ENCODE measurements at places on chromosomes 5 and 9.

DNA sequence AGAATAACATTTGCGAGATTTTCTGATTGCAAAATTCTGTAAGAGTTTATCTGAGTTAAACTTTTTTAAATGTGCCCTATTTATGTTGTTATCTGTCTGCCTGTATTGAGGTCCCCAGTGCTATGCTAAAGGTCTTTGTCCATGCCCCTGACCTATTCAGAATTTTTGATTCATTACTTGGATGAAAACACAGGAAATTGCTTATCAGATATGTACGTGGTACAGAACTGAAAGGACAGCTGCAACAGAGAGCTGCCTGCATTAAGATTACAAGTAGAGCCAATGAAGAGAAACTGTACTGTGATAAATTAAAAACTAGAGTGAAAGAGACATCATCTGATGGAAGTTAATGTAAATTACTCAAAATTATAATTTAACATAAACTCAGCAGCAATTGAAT lies 408.8 kb downstream of the ADGRV1 start:
- DNase-seq: no peak

DNA sequence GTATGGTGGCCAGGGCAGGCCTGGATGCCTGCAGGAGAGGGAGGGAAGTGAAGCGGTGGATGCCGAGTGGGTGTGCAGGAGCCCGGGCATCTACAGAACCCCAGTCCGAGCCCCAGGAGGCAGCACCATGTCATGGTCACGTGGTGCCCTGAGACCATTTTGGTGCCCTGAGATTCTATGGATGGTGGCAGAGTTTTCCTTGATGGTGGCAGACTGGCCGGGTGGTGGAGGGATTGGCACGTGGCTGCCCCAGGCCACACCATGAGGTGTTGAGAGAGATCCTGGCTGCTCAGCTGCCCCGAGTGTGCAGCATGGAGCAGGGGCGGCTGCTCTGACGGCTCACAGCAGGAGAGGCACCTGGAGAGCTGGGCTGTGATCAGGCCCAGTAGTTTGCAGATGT lies 52.3 kb downstream of the SYK start:
- DNase-seq: no peak

GRCh38 chr5:168592014-168592368 lies 12.8 kb upstream of the PANK3 start:
- no peak for DNase-seq

DNA sequence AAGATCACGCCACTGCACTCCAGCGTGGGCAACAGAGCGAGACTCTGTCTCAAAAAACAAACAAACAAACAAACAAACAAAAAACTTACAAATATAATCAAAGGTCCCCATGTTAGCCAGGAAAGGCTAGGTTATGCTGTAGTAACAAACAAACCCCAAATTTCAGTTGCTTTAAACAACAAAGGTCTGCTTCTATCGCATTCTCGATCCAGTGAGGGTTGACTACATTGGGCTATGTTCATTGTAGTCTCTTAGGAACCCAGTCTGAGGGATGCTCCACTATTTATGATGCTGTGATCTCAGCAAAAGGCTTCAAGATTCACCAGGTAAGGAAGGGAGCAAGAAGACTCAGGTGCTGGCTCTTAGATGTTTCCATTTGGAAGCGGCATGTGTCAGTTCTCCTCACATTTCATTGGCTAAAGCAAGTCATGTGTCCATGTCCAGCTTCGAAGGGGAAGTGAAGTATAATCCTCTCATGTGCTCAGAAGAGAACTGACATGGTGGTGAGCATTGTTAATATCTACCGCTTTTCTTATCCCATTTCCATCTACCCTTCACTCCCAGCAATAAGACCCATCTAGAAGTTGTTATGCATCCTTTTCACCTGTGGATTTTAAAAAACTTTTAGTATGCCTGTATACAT lies 26.5 kb upstream of the NEK6 start:
- DNase-seq: no peak

DNA sequence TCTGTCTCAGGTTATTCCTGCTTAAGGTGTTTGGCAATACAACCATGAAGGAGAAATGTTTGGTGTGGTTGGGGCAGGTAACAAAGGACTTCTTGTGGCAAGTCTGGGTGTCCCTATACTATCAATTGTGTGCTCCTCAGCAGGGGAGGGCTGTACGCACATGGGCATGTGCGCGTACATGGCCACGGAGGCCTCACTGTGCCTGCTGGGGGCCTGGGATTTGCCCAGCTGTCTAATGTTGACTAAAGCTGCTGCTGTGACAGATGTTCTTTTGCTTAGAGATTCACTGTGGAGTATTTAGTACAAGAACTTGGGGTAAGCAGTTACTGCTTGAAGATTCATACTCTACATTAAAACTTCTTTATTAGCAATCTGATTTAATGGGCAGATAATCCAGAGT lies 97.5 kb downstream of the HSPA4 start:
- no peak for DNase-seq

DNA sequence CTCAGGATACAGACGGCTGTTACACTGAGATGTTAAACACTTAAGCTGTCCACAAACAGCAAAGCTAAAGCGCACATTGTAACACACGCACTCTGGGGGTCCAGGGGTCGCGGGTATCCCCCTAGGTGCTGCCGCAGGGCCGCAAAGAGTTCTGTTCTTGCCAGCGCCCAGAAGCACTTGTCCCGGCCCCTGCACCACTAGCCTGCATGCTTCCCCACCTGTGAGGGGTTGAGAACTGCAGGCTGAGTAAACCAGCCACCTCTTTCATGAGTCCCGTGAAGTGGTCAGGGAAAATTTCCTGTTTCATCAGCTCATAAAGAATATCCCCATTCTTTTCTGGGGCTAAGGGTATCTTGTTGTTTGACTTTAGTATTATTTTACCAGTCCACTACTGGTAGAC lies 154.4 kb upstream of the FBXL17 start:
- no peak for DNase-seq

- DNase-seq: no peak
These were observed 51.6 kb downstream of the AHRR start for GRCh38 chr5:372996-373709.

- DNase-seq: no peak
These were observed 640.0 kb downstream of the RAB3C start for GRCh38 chr5:59222687-59223511.

DNA sequence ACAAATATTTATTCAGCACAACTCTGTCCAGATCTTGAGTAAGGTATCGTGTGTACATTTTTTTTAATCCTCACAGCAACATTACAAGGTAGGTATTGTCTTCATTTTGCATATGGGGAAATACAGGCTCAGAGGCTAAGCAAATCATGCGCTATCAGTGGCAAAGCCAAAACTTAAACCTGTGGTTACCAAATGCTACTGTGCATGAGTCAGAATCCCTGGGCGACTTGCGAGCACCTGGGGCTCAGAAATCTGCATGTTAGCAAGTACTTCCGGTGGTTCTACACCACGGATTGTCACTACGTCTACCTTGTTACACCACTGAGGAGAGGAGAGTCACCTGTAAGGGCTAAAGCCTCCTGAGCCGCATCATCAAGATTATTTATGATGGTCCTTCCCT lies 21.3 kb downstream of the C5orf58 start:
- no peak for DNase-seq

DNA sequence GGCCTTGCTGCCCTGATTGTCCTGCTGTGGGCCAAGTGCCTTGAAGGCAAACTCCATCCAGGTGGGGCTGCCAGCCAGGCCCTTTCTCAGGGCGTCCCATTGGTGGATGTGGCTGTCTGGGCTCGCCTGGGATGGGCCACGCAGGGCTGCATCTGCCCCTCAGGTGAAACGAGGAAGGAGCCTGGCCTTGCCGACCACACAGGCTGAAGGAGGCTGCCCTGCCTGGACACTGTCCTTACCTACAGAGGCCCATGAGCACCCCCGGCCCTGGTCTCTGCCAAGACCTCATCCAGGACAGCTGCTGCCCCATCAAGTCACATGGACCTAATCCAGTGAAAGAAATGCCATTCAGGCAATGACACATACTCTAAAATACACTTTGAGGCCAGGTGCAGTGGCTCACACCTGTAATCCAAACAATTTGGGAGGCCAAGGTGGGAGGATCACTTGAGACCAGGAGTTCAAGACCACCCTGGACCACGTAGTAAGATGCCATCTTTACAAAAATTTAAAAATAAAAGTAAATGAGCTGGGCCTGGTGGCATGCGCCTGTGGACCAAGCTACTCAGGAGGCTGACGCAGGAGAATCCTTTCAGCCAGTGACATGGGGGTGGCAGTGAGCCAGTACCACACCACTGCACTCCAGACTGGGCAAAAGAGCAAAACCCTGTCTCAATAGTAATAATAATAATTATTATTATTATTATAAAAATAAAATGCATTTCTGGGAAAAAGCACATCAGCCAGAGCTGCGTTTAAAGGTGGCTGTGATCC lies 33.9 kb downstream of the PNPLA7 start:
- DNase-seq: no peak

DNA sequence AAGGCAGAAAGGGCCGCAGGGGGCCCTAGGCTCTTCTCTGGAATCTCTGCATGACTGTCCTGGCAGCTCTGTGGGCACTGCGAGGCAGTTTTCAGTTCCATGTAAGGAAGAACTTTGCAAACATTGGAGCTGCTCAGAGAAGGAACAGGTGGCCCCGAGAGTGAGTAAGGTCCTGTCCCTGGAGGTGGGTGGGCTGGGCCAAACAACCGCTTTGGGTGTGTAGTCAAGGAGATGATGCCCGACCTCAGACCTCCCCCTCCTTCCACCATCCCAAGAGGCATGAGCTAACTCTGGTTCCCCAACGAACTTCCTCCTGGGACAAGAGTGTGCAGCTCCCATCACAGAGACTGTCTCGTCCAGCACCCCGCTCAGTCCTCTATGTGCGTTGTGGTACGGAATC lies 20.5 kb downstream of the CSF1R start:
- DNase-seq: no peak

- no peak for DNase-seq
These were observed 74.9 kb downstream of the TAF11L14 start for GRCh38 chr5:17709011-17709710.

- DNase-seq: no peak
These were observed 1.8 kb downstream of the GSN start for GRCh38 chr9:121269642-121270254.

- no peak for DNase-seq
These were observed 2.8 kb upstream of the SMARCA2 start for GRCh38 chr9:2012347-2012746.

DNA sequence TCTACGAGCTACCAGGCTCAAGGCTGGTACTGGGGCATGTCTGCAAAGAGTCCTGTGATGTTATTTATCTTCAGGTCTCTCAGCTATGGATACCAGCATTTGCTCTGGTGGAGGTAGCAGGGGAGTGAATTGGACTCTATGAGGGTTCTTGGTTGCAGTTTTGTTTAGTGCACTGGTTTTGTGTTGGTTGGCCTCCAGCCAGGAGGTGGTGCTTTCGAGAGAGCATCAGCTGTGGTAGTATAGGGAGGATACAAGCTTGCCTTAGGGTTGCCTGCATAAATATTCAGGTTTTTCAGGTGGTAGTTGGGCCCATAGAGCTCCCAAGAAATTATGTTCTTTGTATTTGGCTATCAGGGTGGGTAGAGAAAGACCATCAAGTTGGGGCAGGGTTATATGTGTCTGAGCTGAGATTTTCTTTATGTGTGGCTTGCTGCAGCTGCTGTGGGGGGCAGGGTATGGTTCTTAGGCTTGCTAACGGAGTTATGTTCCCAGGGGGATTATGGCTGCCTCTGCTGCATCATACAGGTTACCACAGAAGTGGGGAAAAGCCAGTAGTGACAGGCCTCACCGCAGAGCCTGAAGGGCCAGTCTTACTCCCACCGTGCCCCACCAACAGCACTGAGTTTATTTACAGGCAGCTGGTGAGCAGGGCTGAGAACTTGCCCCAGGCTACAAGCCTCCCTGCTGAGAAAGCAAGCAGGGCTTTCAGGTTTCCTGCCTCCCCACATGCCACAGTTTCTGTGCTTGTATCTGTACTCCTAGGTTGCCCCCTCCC lies 9.7 kb upstream of the RIOK2 start:
- no peak for DNase-seq

GRCh38 chr9:70673844-70674243 lies 259.4 kb upstream of the KLF9 start:
- no peak for DNase-seq

DNA sequence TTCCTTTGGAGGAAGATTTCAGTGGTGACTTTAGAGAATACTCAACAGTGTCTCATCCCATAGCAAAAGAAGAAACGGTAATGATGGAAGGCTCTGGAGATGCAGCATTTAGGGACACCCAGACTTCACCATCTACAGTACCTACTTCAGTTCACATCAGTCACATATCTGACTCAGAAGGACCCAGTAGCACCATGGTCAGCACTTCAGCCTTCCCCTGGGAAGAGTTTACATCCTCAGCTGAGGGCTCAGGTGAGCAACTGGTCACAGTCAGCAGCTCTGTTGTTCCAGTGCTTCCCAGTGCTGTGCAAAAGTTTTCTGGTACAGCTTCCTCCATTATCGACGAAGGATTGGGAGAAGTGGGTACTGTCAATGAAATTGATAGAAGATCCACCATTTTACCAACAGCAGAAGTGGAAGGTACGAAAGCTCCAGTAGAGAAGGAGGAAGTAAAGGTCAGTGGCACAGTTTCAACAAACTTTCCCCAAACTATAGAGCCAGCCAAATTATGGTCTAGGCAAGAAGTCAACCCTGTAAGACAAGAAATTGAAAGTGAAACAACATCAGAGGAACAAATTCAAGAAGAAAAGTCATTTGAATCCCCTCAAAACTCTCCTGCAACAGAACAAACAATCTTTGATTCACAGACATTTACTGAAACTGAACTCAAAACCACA lies 67.4 kb downstream of the VCAN start:
- no peak for DNase-seq

GRCh38 chr9:137465000-137465719 lies 6.0 kb upstream of the NSMF start:
- no peak for DNase-seq

DNA sequence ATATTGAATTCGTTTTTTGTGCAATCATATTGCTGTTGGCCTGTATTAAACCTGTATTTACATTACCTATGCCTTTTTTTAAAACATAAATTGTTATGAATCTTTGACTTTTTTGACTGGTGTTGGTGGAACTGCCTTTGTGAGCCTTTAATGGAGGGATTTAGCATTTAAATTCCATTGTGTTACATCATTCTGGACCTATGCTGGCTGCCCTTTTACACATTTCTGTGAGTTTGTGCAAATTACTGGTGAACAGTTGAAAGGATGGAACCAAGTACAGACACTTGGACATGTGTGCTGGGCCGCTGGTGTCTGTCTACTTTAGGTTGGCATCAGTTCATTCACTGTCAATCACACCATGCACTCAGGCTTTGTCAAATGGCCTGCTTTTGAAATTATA lies 3.4 kb downstream of the SNX18 start:
- DNase-seq: no peak

DNA sequence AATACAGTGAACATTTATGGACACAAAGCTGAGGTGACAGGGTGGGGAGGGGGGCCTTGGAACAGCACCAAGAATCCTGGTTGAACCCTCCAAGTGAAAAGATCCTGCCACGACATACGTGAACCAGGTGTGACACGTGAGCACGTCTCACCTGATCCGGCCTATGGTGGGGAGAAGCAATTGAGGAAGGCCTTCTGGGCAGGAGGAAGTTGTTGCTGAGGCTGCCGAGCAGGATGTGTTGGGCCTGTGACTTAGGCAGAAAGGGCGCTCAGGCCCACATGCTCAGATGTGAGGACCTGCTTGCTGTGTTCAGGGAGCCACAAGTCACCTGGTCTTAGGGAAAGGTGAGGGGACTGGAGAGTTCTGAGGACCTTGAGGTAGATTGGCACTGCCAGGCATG lies 2.5 kb upstream of the MAPK9 start:
- DNase-seq: no peak

- DNase-seq: no peak
These were observed 205.6 kb upstream of the DMRTA1 start for GRCh38 chr9:22241024-22241423.

GRCh38 chr9:37428345-37428744 lies 5.8 kb downstream of the GRHPR start:
- no peak for DNase-seq

Measured in amniotic stem cell (primary cell).